ENCODE measurements at places on chromosomes 2 and 18.

- peak; percentile 12 for DNase-seq
Observed at GRCh38 chr18:24514439-24514838, 54.0 kb downstream of the HRH4 start.

DNA sequence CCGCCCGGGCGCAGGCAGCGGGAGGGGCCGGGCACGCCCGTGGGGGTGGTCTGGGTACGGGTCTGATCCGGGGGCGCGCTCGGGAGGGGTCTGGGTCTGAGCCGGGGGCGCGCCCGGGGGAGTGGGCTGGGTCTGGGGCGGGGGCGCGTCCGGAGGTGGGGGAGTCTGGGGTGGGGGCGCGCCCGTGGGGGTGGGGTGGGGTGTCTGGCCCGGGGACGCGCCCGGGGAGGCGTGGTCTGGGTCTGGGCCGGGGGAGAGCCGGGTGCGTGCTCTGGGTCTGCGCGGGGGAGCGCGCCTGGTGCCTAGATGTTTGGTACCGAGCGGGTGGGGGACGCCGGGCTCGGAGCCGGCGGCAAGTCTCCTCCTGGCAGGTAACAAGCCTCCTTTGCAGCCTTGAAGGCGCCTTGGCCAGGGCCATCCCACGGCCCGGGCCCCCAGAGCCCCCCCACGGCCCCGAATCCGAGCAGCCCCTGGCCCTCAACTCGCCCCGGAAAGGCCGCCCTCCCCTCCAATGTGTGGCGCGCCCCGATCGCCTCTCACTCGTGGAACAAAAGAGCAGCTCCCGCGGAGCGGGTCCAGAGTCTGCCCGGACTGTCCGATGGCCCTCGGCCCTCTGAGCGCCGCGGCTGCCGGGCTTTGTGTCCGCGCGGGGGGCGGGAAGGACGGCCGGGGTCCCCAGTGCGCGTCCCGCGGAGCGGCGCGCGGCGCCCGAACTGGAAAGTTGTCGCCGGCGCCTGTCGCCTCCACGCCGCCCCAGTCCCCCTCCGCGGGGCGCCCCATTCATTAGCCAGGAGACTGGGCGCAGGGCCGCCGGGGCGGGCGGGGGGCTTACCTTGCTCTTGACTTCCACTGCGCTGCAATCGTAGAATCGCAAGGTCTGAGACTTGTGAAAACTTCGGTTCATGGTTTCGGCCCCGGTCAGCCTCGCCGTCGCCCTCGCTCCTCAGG lies 595 bp downstream of the PARD6G start:
- DNase-seq = peak; percentile 70

GRCh38 chr18:62526098-62527025 lies 3.5 kb downstream of the ZCCHC2 start:
- DNase-seq = peak; percentile 52

GRCh38 chr2:178700136-178700535 lies 107.1 kb downstream of the TTN start:
- DNase-seq = no peak

GRCh38 chr2:53668624-53669026 lies 99.0 kb upstream of the CHAC2 start:
- no peak for DNase-seq

DNA sequence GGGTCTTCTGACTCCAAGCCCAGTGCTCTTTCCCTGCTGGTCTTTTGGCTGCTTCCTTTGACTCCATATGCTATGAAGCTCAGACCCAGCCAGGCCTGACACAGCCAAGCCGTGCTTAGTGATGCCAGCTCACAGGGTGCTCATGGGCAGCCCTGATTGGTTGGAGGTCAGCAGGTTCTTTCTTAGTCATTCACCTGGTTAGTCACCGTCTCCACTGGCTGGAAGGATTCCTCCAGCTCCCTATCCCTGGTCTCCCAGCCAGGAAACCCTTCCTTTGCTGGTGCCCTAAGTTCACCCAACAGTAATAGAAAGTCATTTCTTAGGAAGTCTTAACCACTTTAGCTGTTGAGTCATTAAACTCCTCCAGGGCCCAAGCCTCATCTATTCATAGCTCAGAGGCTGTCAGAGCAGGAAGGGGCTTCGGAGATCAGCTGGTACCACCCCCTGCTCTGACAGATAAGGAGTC lies 3.9 kb downstream of the KCNK3 start:
- DNase-seq = no peak

DNA sequence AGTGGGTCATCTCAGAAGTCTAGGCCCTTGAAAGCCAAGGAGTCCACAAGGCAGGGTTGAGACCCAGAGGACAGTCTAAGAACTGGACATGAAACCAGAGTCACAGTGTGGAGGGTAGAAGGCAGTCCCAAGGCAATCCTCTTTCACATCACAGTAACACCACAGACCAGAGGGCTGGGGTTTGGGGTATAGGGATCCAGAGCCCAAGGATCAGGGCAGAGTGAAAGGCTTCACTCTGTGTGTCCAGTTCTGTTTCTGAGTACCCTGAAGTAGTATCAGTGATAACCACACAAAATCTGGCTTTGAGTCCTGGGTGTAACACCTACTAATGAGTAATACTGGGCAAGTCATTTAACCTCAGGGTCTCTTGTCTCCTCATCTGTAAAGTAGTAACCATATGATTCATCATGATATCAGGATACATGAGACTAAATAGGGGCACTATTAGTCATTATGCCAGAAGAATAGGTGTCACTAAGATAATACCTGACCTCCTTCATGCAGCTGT lies 91.0 kb downstream of the ICA1L start:
- no peak for DNase-seq

GRCh38 chr18:78721238-78721875 lies 258.3 kb upstream of the SALL3 start:
- no peak for DNase-seq

GRCh38 chr2:46770622-46771021 lies 145.0 kb downstream of the MCFD2 start:
- no peak for DNase-seq

GRCh38 chr2:216431531-216431856 lies 19.2 kb downstream of the SMARCAL1 start:
- no peak for DNase-seq

- DNase-seq = no peak
Observed at GRCh38 chr18:37861981-37862380, 296.4 kb upstream of the CELF4 start.

- no peak for DNase-seq
Observed at GRCh38 chr2:20470211-20470610, 23.3 kb downstream of the RHOB start.

GRCh38 chr2:42769583-42770287 lies 5.8 kb upstream of the OXER1 start:
- no peak for DNase-seq

GRCh38 chr2:42756150-42756775 lies 7.7 kb downstream of the OXER1 start:
- no peak for DNase-seq
